Hematopoietic multipotent progenitor cell treated with erythropoietin and hydrocortisone succinate and interleukin-3 and kit ligand, for 8 days (in vitro differentiated cells): ENCODE measurements at places on chromosomes 1 and 21.

DNA sequence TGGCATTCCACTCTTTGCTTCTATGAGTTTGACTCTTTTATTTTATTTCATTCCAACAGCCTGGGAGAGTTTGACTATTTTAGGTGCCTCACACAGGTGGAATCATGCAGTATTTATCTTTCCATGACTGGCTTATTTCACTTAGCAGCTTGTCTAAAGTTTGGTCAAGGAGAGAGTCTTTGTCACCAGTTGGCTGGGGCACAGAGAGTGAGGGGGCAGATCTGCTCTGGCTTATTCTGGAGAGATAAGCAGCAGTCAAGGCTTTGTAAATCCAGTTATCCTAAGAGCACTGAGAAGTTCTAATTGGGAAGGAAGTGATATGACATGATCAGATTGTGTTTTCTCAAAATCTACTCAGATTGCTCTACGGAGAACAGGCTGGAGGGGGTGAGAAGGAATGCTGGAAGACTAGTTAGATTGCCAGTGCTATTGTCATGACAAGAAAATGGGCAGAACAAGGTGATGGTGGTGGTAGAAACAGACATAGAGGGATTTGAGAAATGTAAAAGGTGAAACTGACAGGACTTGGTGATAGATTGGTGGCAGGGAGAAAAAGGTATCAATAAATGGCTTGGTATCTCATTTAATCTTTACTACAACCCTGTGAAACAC, 12.1 kb upstream of the CTTNBP2NL start:
- no peak for DNase-seq

DNA sequence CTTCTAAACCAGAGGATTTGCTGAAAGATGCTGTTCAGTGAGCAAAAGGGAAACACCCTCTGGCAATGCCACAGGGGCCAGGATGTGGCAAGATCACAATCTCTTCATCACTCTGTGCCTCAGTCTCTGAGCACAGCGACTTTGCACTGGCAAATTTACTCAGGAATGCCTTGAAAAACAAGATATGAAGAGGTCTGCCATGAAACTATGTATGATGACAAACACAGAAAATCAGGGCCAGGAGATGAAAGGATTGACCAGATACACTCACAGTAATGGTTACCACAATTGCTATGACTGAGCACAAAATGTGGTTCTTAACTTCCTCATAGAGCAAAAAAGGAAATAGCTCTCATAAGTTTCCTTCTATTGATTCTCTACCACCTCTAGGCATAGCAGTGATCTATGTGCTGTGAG, 5.8 kb downstream of the TTC13 start:
- peak; percentile 42 for DNase-seq

- DNase-seq, result no peak
Observed at GRCh38 chr1:8134546-8135235, 108.6 kb upstream of the ERRFI1 start.

GRCh38 chr1:57835620-57836019, 411.8 kb upstream of the DAB1 start:
- no peak for DNase-seq

DNA sequence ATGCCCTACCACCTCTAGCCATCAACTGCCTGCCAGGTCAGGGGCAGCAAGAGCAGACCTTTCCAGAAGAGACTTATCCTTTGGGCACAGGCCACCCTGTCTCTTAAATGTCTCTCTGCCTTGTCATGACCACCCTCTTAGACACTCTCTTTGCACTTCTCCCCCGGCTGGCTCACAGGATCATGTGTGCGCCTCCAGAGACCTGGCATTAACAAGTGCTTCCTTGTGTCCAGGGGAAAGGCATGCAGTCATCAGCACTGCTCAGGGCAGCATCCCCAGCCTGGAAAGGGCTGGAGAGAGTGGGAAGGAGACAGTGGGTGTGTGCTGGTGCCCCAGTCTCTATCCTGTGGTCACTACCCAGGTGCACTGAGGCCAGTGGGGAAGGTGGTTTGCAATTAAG, 85.2 kb upstream of the TLR5 start:
- no peak for DNase-seq

GRCh38 chr1:25568090-25568833, 24.9 kb downstream of the LDLRAP1 start:
- no peak for DNase-seq

DNA sequence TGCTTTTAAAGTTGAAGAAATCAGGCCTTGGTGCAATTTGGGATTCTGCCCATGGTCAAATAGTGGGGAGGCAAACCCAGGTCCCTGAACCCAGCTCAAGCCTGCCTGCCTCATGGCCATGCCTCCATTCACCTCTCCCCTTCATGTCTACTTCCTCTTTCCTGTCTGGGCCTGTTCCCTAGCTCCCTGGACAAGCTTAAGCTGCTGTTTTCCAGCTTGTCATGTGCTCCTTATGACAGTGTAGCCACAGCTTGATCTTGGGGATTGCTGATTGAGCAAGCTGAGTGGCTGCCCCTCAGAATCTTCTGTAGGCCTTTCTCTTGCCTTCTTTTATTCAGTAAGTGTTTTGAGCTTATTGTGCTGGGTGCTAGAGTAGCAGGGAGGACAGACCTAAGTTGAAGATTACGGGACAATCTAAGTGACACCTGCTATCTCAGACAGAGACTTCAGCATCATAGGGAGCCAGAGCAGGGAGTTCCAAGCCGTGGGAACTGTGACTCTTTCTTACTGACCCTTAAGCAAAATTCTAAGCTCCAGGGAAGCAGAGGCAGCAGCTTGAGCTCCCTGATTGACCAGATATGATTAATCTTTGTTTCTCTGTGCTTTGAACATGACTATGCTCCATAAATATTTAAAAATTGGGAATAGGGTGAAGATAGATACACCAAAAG, 520 bp upstream of the MR1 start:
- peak; percentile 71 for DNase-seq

- DNase-seq, result no peak
Observed at GRCh38 chr1:110017792-110018191, 16.6 kb upstream of the STRIP1 start.

- no peak for DNase-seq
Observed at GRCh38 chr1:100773444-100773843, 53.9 kb downstream of the VCAM1 start.

GRCh38 chr1:187157115-187157514, 328.4 kb downstream of the PLA2G4A start:
- DNase-seq, result no peak

GRCh38 chr1:9691108-9691445, 39.5 kb downstream of the PIK3CD start:
- no peak for DNase-seq

DNA sequence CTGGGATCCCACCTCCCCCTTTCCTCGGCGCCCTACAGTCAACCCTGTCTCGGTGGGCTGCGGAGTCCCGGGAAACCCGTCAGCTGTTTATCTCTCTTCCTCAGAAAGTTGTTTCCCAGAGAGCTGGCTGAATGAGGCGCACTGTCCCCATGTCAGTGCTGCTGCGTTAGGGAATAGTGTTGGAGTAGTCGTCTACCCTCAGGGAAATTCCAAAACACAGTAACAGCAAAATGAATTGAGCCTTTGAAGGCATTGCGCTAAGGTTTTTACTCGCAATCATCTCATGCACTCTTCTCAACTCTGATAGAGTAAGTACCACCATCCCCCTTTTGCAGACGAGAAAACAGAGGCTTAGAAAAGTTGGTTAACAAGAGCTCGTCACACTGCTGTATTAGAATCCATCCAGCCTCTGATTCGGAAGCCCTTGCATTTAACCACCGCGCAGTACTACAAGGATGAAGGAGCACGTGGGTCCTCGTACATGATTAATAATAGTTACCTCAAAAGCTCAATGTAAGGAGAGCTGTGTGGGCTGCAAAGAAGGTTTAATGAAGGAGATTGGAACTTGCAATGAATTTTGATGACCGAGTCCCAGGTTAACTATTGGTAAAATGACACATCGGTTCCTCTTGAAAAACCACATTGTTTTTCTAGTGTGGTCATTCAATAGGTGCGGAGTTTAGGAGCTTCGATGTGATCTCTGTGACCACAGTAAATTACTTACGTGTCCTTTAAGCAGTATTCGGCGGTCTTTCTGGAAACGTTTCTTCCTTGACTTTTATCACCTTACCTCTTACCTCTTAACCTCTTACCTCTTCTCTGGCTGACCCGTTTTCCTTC, 788 bp upstream of the EDEM3 start:
- DNase-seq, result peak; percentile 52

DNA sequence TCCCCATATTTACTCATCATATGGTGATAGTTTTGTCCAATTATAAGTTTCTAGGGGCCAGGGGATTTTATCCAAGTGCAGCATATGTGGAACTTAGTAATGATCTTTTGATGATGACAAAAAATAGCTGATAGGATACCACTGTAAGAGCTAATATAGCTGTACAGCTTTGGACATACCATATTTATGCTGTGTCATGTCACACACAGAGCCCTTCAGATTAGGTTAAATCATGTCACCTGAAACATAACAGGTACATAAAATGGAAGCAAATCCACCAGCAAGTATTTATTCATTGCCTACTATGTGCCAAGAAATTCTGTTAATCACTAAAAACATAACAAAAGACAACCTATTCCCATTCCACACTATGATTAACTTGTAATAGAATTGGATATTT, 82.8 kb upstream of the IPO9 start:
- no peak for DNase-seq

GRCh38 chr1:202728951-202729350, 18.7 kb upstream of the SYT2 start:
- DNase-seq, result no peak

DNA sequence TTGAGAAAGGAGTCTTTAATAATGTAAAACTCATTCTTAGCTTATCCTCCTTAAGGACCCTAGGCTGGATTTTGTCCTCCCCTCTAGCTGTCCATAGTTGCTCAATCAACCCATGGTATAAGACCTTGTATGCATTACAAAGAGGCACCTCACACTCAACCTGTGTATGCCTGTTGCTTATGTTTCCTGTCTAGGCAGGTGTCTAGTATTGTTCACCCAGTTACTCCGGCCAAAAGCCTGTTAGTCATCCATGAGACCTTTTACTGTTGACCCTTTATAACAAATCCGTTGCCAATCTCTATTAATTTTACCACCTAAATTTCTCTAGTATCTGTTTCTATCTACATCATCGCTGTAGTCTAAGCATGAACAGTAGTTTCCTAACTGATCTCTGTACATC, 3.7 kb downstream of the LYPLAL1 start:
- no peak for DNase-seq

DNA sequence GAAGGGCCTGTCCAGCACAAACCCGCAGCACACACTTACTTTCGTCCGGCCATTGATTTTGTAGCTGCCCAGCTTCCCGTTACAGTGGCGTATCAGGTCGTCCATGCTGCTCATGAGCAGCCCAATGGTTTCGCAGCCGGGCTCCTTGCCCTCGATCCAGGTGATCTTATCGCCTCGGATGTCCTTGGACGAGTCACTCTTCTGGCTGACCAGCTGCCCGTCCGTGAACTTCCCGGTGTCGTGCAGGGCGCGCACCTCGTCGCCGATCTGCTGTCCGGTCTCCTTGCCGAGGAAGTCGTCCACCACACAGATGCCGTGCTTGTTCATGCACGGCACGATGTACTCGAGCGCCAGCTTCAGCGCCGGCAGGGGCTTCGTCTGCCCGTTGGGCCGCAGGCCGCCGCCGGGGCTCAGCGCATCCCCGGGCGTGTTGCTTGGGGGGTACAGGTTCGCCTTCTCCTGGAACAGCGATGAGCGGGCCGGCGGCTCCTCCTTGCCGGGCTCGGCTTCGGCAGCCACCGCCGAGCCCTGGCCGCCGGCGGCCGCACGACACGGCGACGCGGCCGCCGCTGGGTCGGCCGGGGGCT, 1.0 kb downstream of the EGLN1 start:
- DNase-seq, result peak; percentile 35

- DNase-seq, result no peak
Observed at GRCh38 chr21:32207406-32207716, 71.5 kb downstream of the MIS18A start.

- DNase-seq, result no peak
Observed at GRCh38 chr1:67352211-67352610, 44.5 kb downstream of the IL12RB2 start.

DNA sequence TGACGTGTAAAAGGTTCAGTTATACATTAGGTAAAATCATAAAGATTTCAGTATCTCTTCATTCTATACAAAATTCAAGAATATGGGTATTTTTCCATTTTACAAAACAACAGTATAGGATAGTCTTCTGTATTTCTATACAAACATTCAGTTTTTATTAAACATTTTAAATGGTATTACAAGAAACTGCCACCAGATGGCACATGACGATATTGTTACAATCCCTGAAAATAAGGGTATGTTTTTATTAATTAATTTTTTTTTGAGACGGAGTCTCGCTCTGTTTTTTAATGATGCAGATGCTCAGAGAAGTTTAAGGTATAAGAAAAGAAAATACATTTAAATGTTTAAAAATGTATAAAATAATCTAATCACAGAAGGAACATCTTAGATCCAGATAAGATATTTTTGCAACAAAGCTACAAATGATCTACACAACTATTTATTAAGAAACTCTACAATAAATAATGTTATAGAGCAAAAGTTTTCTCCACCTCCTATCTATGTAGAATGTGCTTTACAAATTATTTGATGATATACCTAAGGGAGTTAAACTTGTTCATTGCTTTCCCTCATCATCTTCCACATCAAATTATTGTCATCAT, 23.5 kb upstream of the RSBN1 start:
- DNase-seq, result peak; percentile 81

- DNase-seq, result no peak
Observed at GRCh38 chr1:50424045-50424883, 1.0 kb upstream of the DMRTA2 start.

- no peak for DNase-seq
Observed at GRCh38 chr1:71593523-71593922, 512.7 kb upstream of the ZRANB2 start.

DNA sequence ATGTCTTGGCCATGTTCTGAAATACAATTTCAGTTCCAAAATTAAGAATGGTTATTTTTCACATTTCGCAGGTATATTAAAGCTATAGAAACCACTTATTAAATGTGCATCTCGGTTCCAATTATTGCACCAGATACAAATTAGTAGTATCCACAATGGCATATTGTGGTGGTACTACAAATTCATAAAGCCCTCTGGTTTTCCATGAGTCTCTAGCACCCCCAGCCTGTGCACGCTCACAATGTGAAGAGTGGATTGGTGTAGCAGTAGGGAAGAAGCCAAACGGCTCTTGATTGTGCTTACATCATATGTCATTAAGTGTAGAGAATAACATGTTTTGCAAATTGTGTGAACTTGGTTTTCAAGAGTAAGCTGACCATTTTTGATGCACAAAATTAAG, 1.9 kb upstream of the BRINP3 start:
- no peak for DNase-seq

DNA sequence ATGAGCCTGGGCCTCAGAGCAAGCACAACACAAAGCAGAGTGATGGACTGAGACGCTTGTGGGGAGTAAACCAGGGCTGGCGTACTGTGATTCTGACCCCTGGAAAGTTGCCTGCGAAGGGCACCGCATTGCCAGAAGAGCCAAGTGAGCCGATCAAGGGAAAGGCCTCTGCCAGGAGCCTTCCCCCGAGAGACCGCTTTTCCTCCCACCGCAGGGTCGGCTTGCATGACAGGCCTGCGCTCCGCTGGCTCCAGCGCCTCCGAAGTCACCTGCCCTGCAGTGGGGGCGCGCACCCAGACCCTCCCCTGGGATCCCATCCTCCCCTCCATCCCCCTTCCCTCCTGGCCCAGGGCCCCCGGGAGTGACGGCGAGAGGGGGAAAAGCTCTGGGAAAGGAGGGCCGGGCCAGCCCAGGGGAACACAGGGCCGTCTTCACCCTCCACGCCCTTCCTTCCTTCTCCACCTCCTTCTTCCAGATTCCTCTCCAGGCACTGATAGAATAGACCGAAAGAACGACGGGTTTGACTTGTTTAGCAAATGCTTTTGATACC, 165.0 kb downstream of the TRIM33 start:
- DNase-seq, result no peak

- no peak for DNase-seq
Observed at GRCh38 chr1:50812346-50812745, 147.7 kb downstream of the FAF1 start.
